Brain microvascular endothelial cell (primary cell): ENCODE measurements at places on chromosomes 3 and 15.
A peak's percentile ranks its signal among the peaks of the same experiment; 100 is the strongest.

- DNase-seq: peak; percentile 74
Observed at GRCh38 chr15:39172380-39173281, 408.2 kb upstream of the THBS1 start.

DNA sequence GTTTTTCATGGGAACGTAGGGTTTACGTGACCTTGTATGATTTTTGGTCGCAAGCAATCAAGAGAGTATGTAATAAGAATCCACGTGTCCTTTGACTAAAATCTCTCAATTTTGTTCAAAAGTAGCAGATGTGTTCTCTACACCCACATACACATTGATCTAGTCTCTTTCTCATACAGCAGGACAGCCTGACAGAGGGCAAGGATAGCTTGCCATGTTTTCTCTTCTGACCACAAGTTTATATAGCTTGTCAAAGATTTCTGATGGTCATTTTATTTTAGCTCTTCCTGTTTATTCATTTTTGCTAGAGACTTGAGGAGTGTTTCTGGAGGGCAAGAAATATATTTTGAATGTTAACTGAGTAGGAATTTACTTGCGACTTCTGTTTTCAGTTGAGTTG lies 570.2 kb upstream of the ALCAM start:
- DNase-seq: no peak

DNA sequence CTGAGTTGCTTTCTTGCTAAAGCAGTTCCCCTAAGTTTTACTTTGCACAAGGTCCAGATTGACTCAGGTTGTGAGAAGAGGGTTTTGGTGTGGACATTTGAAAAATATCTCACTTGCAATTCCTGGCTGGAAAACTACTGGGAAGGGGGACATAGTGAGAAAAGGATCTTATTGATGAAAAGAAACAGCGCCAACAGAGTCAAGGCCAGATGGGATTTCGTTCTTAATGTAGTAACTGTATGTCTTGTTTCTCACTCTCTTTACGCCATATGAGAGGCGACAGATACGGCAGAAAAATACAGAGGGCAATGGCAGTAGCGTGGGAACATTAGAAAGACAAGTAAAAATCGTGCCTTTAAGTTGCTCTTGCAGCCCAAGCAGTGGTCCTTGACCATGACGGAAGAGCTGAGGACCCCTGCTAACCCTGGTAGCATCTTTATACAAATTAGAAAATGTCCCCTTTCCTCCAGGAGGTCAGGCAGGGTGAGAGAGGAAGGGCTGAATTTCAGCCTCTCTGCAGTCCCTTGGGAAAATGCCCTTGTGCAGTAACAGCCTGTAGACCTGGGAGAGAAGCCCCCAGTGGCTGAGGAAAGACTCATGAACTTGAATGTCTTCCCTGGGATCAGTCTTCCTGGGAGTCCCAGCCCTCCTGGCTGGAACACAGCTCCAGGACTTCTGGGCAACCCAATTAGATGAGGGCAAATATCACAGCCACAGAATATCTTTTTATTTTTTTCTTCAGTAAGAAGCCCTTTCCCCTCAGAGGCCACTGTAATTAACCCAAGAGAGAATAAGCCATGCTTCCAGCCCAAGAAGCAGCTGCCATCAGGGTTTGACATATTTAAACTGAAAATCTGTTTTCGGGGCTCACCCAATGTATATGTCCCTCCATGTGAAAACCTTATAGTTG lies 113.4 kb downstream of the CD47 start:
- DNase-seq: no peak

GRCh38 chr3:123559040-123559861 lies 25.6 kb downstream of the HACD2 start:
- DNase-seq: peak; percentile 40

- DNase-seq: no peak
Observed at GRCh38 chr3:182479419-182480336, 313.6 kb upstream of the ATP11B start.

DNA sequence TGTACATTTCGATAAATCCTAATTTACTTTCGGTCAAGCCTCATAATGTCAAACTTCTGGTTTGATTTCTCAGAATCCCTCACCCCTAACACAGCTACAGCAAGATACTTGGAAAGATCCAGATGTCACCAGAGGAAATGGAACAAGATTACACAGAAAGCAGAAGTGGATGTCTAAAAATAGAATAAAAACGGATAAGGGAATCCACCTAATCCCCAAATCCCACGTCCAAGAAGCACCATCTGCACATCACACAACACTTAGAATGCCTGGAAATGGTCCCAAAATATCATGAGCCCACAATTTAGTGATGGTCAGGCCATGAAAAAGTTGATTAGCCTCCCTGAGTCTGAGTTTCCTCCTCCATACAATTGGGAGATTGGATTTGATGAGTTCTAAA lies 61.7 kb downstream of the AGTR1 start:
- DNase-seq: no peak

GRCh38 chr3:8494327-8494726 lies 7.3 kb upstream of the LMCD1 start:
- DNase-seq: no peak

DNA sequence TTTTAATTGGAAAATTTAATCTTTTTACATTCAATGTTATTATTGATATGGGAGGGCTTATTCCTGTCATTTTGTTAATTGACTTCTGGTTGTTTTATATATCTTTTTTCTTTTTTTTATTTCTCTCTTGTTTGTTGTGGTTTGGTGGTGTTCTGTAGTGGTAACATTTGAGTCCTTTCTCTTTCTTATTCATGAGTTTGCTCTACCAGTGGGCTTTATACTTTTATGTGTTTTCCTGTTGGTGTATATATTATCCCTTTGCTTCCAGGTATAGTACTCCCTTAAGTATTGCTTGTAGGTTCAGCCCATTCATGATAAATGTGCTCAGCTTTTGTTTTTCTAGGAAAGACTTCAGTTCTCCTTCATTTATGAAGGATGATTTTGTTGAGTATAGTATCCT lies 57.6 kb downstream of the GALK2 start:
- DNase-seq: no peak
